ENCODE measurements at places on chromosomes 2 and 18.

DNA sequence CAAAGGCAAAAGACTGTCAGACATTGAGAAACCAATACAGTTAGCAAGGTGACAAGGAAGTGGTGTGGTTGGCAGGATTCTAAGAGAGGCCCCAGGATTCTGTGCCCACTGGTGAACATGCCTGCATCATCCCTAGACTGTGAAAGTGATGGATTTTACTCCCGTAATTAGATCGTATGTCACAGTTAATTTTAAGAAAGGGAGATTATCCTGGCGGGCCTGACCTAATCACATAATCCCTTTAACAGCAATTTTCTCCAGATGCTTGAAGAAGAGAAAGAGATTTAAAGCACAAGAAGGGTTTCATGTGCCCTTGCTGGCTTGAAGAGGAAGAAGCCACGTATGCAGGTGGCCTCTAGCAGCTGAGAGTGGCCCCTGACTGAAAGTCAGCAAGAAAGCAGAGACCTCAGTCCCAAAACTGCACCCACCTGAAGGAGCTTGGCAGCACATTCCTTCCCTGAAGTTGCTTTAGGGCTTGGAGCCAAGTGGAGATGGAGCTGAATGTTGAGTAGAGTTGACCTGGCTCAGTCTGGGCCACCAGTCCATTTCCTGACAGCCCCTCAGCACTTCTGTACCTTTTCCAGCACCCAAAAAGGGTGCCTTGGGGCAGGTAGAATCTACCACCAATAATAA lies 49.1 kb downstream of the GTF3C3 start:
- no peak for ATAC-seq

DNA sequence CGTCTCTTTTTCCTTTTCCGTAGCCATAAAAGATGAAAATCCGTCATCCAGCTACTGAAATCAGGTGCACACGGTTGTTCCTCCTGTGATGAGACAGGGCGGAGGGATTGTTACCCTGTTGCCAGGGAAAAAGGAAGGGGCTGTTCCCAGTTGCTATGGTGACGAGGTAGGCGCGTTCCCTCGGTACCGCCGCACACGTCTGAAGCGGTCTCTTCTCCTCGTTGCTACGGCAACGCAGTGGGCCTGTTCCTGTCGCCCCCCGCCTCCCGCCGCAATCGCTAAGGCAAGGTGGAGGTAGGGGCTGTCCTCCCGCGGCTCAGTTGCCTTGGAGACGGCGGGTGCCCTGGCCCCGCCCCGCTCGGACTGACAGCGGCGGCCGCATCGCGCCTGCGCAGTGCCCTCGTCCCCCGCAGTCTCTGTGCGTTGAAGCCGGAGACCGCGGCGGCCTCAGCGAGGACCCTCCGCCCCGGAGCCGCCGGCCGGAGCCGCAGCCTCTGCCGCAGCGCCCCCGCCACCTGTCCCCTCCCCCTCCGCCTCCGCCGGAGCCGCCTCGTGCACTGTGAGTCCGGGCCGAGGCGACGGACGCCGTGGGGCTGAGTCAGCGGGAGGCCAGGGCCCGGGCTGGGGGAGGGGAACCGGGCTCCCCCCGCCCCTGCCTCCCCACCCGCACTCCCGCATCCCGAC lies at the start of gene MAPRE3:
Gene MAPRE3, plus strand, starts transcription at position 394 of the 684 bp plus-strand sequence. CDS start 51,582 bp downstream, outside the sequence.
- ATAC-seq, result peak; percentile 78

- no peak for ATAC-seq
Measured at GRCh38 chr2:63538390-63538789, 49.9 kb downstream of the WDPCP start.

GRCh38 chr18:24326211-24326610 lies 71.4 kb downstream of the OSBPL1A start:
- no peak for ATAC-seq

Data from activated CD4-positive, CD25-positive, alpha-beta regulatory T cell treated with anti-CD3 and anti-CD28 coated beads, Interleukin-2, amount 50 U/mL, for 24 hours (primary cell).